H7 (cell line): ENCODE measurements at places on chromosomes 4 and X. TPM values are rescaled to one million over a fixed set of nuclear protein-coding genes. Genes with fewer than 3 reads are reported as not detected.

- no peak for DNase-seq
These were observed 200.5 kb upstream of the ANK2 start for GRCh38 chr4:112848911-112849310.

DNA sequence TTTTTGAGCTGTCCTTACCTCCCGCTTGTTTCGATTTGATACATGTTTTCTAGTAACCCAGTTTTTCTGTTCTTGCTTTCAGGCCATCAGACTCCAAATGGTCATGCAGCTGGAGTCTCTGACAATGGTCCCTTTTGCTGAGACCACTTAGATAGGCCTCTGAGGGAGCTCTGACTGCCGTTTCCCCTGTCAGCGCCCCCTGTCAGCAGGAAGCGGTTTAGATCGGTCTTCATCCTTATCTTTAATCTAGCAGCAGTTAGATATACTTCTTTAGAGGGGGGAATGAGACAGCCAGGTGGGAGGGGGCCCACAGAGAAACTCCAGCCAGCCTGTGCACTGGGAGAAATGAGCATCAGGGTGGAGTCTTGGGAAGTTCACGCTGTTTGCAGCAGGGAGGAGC lies 457.9 kb downstream of the GPAT3 start:
- peak; percentile 33 for DNase-seq

- DNase-seq = no peak
These were observed 249.4 kb upstream of the GK2 start for GRCh38 chr4:79657379-79657778.

- no peak for DNase-seq
These were observed 566.7 kb upstream of the TENM3 start for GRCh38 chr4:181676546-181676945.

DNA sequence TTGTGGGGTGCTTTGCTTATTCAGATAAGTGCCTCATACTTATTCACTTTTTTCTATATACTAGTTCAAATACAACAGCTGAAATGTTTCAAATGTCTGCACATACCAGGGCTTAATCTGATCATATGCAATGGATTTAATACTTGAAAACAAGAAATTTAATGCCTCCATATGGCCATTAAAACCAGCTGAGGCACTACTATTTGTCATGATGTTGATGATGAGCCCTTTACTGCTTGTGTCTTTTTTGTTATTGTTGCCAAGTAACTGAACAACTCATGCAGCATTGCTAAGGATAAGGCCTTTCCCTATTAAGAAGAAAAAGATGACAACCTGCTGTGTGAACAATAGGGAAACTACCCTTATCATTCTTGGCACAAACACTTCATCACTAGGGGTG lies 52.5 kb downstream of the MAGEB10 start:
- DNase-seq = no peak

GRCh38 chrX:47380268-47380667 lies 9.9 kb downstream of the ZNF157 start:
- no peak for DNase-seq

- DNase-seq = peak; percentile 49
These were observed 126.6 kb downstream of the ASB9 start for GRCh38 chrX:15143050-15143824.

DNA sequence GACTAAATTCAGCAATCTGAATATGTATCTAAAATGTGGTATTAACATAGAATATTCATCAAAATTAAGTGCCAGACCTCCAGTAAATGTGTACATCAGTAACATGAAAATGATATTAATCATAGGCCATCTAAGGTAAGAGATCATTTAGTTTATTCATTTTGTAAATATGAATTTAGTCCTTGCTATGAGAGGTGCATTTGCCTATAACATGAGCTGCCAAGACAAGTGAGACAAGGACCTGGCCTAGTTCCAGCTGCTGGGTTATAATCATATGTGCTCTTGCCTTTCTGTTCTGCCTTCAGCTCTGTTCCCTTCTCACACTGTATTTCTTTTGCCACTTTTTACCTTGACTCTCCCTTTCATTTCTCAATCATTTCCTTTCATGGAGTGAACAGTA lies 160.0 kb downstream of the STIM2 start:
- DNase-seq = no peak

Gene FMR1NB
- not detected in 2 replicates for total RNA-seq

Gene AKAP14
- total RNA-seq = not detected in 2 replicates

Gene ADH7
- total RNA-seq = not detected in 2 replicates
